Suppressor macrophage (primary cell): ENCODE measurements at places on chromosomes 3 and 15.

- no peak for DNase-seq
These were observed 104.6 kb downstream of the ZIC4 start for GRCh38 chr3:147301781-147302180.

- peak; percentile 67 for DNase-seq
These were observed 287.3 kb downstream of the UBE2E2 start for GRCh38 chr3:23490459-23490858.

DNA sequence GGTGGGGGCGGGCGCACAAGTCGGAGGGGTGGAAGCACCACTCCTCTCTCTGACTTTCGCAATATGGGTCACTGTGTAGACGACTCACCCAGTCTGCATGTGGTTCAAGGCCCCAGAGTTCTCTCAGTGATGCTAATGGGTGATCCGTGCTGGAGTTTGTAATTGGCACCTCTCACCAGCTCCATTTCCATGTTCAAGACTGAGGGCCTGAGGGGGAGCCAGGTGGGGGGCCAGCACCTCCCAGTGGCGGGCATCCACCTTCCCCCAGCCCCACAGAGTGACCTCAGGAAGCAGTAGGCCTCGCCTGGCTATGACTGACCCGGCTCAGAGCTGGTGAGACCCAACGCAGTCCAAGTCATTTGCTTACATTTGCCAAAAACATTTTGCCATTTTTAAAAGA lies 230.0 kb upstream of the ST8SIA2 start:
- DNase-seq, result no peak

GRCh38 chr3:114417675-114418074 lies 123.8 kb downstream of the TIGIT start:
- DNase-seq, result no peak

DNA sequence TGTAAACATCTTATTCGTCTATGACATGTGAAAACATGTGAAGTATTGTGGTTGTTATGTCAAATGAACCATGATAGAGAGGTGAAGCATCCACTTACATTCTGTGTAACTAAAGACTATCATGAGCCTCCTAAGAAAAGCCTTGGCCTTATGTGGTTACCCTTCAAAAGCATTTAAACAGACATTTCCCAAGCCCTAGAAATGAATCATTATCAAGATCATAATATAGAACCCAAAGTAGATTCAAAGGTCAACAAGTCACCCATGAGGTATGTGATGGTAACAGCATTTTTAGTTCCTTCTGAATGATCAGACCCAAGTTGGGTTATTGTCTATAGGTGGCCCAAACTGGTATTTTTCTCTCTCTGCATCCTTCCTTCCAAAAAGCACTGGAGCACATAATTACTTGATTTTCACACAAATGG lies 408.0 kb downstream of the TBL1XR1 start:
- DNase-seq, result no peak

DNA sequence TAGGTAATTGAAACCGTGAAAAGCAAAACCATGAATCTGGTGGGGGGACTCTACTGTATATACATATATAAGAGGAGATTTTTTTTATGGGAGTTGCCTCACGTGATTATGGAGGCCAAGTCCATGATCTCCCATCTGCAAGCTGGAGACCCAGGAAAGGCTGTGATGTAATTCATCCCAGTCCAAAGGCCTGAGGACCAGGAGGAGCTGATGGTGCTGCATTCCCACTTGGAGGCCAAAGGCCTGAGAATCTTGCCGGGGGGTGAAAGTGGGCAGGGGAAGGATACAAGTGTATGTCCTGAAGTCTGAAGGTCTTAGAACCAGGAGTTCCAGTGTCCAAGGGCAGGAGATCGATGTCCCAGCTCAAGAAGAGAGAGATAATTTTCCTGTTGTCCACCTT lies 37.1 kb upstream of the CEMIP start:
- DNase-seq, result no peak

GRCh38 chr15:30992249-30992864 lies 929 bp upstream of the MTMR10 start:
- no peak for DNase-seq

DNA sequence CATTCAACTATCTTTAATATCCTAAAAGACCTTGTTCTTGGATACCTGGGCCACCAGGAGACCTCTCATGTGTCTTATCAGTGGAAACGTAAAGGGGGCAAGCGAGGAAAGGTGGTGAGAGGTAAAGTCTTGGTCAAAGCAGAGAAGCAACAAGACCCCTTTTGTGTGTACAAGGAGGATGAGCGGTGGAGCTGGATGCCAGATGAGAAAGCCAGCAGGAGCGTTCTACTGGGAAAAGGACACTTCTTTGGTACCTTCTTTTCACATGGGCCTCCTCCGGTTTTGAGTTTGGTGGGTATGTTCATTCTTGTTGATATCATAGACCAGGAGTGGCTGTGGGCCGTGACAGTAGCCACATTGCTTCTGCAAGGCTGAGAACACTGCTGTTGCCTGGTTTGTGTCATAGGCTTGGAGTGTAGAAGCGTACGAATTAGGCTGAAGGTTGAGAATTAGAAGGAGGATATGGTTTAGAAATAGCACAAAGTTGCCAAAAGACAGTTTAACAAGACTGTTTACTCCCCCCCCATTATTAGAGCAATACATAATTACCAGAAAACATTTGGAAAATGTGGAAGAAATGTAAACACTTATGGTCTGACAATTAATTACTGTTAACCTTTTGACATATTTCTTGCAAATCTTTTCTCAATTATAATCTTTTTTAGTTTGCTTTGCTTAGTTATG lies 46.8 kb upstream of the VILL start:
- DNase-seq, result no peak

DNA sequence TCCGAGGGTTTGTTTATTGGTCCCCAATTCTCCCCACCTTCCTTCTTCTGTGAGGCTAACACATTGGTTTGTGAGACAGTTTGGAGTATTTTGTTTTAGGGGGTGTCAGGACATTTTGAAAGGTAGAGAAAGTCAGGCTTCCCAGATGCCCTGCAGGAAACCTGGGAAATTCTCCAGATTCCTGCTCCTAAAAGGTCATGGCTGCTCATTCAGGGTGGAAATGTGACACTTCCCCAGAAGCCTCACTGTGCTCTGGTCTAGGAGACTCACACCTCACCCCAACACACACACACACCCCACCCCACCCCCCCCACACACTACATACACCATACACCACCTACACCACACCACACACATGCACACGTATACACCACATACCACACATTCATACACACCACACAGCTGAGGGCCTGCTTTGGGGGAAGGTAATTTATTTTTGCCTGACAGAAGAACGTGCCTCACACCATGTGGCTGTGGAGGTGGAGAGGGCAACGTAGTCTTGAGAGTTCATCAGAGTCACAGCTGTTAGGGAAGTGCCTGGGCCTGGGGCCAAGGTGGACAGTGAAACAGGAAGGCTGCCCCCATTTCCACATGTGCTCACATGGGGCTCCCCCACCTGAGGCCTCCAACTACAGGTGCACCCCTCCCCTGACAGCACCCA lies 40.4 kb upstream of the LIMD1 start:
- peak; percentile 76 for DNase-seq

DNA sequence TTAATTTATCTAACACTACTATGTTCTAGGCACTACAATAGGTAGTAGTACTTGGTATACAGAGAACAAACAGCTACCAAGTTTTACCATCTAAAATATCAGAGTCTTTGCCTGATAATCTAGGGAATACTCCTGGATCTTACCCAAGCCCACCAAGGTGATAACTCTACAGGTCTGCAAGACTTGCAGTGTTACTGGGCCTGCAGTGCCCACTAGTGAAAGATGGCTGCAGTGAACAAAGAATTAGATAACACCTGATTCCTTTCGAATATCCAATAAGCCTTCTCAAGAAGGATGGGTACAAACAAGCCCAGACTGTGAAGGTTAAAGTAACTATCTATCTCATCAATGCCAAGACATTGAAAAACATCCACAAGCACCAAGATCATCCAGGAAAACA lies 317.0 kb upstream of the DCBLD2 start:
- DNase-seq, result no peak

DNA sequence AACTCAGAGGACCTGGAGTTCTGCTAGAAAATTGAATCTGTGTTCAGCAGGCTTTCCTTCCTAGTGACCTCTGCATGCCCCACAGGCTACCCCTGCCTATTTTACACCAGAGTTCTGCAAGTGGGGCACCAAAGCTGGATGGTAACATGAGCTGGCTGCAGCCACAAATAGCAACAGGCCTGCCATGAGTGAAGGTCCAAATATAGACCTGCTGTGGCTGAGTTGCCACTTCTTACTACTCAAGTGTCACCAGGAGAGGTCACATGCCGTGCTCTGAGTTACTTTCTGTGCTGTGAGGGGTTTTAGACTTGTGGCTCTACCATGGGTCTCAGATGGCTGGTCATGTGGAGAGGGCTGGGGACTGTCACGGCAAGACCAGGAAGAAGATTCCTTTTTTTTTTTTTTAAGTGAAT lies at the start of gene FSD2:
FSD2 (minus strand) TSS at position 76 of the 413 bp plus-strand sequence. CDS start 18,679 bp downstream, outside the sequence.
- peak; percentile 53 for DNase-seq
